ENCODE measurements at places on chromosomes 2 and 18.

DNA sequence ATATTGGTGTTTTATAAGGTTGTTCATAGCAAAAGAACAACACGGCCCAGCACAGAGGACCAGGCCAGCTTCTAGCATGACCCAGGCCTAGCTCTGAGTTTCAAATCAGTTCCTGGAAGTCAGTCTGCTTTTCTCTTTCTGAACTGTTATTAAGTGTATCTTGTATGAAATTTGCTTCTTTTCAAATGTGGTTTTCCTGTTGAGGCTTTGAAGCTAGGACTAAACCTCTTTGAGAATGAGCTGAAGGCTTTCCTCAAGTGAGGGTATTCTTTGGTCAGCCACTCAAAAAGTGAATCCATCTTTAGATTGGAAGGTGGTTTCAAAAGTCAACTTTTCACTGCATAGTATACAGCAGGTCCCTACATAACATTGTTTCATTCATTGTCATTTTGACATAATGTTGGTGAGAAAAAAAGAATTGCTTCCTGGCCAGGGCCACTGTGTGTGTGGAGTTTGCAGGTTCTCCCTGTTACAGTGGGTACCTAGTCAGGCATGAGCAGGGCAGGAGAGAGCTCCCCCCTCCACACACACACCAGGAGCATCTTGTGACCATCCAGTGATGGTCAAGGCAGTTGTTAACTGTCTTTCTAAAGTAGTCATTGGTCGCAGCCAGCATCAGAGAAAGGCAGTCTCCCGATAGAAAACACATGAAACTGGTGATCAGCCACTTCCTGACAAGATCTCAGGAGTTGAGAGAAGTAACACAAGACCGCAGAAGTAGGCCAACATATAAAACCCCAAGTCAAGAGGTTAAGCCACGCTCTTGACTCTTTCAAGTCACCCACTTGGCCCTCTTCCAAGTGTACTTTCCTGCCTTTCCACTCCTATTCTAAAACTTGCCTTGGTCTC, 6.7 kb upstream of the ACAA2 start:
- no peak for DNase-seq

- DNase-seq, result no peak
These were observed 77.0 kb upstream of the PTPRM start for GRCh38 chr18:7490104-7490503.

DNA sequence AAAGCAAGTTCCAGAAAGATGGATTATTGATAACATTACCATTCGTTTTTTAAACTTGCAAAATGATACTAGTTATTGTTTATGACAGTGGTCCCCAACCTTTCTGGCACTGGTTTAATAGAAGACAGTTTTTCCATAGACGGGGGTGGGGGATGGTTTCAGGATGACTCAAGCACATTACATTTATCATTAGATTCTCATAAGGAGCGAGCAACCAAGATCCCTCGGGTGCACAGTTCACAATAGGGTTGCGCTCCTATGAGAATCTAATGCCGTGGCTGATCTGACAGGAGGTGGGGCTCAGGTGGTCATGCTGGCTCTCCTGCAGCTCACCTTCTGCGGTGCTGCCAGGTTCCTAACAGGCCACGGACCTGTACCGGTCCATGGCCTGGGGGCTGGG, 86.2 kb downstream of the BCL2 start:
- DNase-seq, result no peak

DNA sequence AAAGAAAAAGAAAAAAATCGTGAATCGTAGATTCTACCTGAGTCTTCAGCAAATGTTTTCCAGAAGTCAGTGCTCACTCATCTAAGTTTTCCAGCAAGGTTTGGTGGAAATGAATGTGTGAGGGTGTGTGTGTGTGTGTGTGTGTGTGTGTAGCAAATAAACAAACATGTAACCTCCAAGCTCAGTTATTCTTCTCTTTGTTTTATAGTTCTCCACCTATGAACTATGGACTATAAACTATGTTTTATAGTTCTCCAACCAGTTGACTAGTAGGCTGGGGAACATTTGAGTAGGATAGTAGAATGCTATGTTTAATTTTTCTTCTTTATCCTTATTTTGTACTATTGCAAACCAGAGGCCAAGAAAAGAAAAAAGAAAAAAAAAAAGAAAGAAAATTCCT, 44.6 kb upstream of the SERPINE2 start:
- no peak for DNase-seq

Data from right forelimb (tissue), 1 donor.